ENCODE measurements at places on chromosomes 16 and 17. TPM values are rescaled to one million over a fixed set of nuclear protein-coding genes. Genes with fewer than 3 reads are reported as not detected.

GRCh38 chr16:87463722-87464690 lies 28.8 kb downstream of the ZCCHC14 start:
- no peak for DNase-seq

HSD3B7 gene
- 10.1 TPM for polyA plus RNA-seq

- DNase-seq = no peak
Measured at GRCh38 chr16:20114356-20114755, 40.7 kb upstream of the GPR139 start.

DNA sequence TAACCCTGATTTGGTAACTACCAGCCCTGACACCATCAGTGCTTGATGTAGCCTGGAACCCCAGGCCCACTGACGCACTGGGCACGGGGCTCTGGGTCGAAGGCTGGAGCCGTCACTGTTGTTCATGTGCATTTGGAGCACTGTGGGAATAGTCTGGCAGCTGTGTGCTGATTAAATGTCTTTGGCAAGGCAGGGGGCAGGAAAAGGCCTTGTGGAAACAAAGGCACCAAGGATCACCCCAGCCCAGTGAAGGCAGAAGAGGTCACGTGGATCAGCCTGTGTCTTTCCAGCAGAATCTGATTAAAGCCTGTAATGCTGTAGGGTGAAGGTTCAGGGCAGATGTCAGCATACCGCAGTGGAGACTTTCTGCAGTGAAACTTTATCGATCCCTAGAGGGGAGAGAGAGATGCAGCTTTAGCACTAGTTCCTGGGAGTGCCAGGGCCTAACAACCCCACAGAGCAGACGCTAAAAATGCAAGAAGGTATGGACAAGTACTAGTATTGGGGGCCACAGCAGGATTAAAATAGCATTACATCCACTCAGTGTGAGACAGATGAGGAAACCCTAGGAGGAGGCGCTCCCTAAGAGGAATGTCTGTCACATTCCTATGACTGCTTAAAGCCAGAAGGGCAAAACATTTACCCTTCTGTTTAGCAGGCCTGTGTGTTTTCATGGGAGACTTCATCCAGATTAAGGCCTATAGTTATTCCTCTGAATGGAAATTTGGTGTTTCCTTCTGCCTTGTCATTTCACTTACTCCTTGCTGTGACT lies 9.7 kb downstream of the ZNHIT3 start:
- DNase-seq = no peak

DNA sequence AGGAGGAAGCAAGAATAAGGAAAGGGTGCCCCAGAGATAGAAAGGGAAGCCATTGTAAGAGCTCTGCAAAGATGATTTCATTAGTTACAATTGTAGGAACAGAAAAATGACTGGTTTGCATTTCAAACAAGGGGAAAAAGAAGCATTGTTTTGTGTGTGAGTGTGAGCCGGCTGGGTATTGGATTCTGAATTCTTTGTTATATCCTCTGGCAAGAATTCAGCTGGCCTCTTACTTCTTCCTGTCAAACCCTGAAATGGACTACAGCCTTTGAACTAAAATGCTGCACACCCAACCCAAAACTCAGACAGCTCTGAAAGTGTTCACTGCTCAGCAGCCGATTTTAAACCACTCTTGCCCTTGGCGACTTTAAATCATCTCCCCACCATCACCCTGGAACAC lies 461.3 kb downstream of the PMP22 start:
- no peak for DNase-seq

DNA sequence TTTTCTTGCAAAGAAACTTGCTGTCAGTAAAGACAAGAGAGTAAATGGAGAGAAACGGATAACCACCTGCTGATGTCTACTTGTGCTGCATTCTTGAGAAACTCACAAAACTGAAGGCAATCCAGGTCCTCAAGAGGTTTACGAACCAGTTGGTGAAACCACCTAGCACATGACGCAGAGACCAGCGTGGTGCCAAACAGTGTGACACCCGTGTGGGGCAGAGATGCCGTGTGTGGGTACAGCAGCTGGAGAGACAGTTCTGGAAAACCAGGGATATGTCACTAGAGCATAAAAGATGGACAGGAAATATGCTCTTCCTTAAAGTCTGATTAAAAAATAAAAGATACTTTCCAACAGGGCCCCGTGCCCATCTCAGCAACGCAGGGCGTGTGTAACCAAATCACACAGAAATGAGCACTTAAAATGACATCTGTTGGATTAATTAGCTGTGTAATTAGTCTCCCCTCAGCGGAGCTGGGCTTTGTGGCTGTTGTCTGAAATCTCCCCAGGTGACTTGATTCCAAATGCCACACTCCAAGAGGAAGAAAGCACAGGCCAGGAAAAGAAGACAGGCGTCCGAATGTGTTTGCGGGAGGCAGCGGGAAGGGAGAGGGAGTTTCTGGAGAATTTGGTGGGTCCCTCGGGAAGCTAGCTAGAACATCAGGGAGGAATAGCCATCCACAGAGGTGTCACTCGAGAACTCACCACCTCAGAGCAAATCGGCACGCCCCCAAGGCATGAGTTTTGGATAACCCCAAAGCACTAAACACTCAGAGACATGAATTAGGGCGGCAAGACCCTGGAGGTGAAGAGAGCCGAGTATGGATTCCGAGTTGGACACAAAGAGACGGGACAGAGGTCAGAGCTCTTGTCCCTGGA lies 109.8 kb downstream of the ZFHX3 start:
- DNase-seq = no peak

NGFR gene
- polyA plus RNA-seq = 6.4 TPM

GRCh38 chr17:59631276-59631675 lies 11.6 kb downstream of the CLTC start:
- no peak for DNase-seq

DNA sequence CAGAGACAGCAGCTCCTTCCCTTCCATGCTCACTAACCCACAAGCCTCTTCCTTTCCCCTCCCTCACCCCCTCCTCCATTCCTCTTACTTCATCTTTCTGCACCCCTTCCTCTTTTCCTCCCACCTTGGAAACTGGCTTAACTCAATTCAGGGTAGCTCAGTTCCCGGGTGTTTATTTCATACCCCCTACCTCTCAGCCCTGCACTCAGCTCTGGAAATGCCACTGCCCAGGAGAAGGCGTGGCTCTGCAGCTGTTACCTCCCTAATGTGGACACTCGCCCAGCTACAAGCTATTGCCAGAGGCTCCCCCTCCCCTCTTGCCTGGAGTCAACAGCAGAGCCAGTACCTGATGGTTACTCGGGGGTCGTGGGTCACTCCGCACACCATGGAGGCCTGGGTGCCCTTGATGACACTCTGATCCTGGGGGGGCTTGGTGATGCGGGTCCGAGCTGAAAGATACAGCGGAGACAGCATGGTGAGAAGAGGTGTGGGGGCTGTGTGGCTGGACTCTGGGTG lies 118.4 kb upstream of the CDC42EP4 start:
- DNase-seq = no peak

All from right renal pelvis (tissue), 4 donors.